ENCODE measurements at places on chromosomes 1 and 21.

DNA sequence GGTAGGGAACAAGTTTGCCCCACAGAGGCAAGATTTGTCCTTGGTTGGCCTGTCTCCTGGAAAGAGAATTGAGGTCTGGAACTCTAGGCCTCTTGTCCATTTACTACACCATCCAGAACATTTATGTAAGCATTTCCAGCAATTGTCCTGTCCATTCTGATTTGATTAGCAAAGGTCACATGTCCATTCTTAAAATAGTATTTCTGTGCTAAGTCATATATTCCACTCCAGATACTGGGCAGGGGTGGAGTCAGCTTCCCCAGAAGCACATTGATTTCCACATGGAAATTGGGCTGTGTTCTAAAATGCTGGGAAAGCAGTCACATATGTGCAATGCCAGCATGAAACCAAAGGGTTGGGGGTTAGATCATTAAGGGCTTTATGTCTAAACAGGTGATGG is 21.5 kb upstream of the FMN2 start:
- DNase-seq = no peak

DNA sequence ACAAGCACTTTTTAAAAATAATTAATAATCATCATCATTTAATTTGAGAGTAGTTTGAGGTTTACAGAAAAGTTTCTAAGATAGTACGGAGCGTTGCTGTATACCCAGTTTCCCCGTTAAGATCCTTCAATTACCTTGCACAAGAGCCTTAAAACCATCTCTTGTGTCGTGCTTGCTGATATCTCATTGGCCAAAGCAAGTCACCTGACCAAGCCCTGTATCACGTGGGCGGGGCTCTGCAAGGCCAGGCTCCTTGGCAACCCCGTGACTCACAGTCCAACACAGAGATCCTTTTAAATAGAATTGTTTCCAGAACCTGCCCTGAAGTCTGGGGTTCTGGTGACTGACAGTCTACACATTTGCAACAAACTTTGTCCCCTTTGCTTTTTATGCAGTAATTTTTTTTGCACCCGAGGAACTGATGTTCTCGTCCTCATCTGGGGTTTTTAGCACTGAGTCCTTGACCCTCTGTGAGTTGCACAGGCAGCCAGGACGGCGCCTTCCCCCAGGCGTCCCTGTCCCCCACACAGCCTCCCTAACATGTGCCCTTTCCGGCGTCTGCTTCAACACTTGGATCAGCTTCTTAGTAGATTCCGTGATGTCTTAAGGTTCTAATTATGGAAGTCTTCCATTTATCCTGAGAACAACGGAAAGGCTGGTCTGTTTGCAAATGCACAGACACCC is 183.3 kb upstream of the TMEM51 start:
- no peak for DNase-seq

- DNase-seq = no peak
Measured at GRCh38 chr1:178725466-178726086, 532 bp downstream of the RALGPS2 start.

GRCh38 chr1:77473690-77474089 is 191.9 kb downstream of the AK5 start:
- no peak for DNase-seq

DNA sequence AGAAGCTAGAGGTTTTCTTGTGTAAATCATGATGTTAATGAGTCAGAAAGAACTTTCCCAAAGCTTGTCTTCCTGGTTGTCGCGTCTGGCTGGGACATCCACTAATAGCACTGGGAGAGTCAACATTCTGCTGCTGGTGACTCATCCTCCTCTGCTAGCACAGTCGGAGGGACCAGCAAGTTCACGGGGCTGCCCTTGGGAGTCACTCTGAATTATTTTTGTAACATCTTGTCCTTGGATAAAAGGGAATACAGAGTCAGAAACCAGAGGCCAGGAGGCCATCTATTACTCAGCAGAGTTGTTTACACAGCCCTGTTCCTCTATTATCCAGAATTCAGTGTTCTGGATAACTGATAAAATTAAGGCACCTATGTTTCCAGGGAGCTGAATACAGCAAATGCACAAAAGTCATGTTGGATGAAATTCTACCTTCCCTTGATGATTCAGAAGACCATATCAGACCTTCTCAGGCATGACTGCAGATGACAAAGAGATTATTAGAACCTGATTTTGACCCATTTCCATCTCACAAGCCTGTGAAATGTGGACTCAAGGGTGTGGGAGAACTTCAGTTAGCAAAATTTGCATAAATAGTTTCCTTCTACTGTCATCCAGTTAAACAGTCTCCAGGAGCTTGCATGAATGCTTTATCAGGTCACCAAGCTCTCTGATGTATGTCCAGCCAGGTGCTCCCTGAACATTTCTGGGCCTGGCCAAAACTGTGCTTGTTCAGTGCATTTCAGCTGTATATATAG is 68.1 kb downstream of the JAK1 start:
- DNase-seq = peak; percentile 23

DNA sequence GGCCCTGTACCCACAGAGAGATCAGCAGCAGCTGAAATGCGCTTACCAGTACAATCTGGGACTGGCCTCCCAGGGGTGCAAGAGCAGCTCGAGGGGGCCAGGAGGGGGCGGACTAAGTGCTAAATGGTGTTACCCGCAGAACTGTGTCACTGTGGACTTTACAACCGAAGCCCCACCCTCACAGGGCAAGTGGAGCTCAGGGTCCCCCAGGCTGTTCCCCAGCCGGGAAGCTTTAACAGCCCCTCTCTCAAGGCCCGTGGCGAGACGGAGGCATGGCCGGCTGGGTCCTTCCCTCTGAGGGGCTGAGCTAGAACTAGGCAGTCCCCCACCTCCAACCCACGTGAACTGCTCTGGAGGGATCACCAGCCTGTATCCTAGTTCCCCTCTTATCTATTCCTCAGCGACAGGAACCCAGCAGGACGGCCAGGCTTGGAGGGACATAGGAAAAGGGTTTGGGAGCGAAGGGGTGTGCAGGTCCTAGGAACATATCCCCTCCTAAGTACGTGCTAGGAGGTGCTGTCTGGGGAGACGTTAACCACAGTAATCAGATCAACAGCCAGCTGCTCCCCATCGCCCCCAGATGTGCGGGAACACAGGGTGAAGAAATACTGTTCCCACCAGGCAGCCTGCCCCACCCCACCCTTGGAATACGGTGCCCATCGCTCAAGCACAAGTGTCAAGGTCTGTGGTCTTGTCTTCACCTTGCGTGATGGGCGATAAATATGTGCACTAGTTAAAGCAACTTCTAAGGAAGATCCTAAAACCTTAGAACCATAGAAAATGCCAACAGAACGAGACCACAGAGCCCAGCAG is 24.4 kb downstream of the ZBTB17 start:
- no peak for DNase-seq

GRCh38 chr1:22332424-22332717 is 119.3 kb upstream of the ZBTB40 start:
- no peak for DNase-seq

- DNase-seq = no peak
Measured at GRCh38 chr1:32871364-32872191, 866 bp upstream of the FNDC5 start.

Measured in NCI-H2029 treated with DMSO at 0.1 percent for 48 hours (cell line).